ENCODE measurements at places on chromosomes 3 and 15.

GRCh38 chr15:87779746-87780145 is 476.8 kb downstream of the NTRK3 start:
- DNase-seq, result no peak

- no peak for DNase-seq
Measured at GRCh38 chr3:124246949-124247348, 255.0 kb upstream of the ROPN1 start.

- DNase-seq, result peak; percentile 54
Measured at GRCh38 chr3:160941885-160942494, 163.2 kb downstream of the B3GALNT1 start.

GRCh38 chr15:80619680-80620079 is 75.4 kb upstream of the ABHD17C start:
- no peak for DNase-seq

GRCh38 chr3:136105044-136105443 is 91.1 kb downstream of the MSL2 start:
- no peak for DNase-seq

Data from CD4-positive, alpha-beta T cell treated with Interleukin-6 at 100 ng/mL for 8 hours (primary cell).